ENCODE measurements at places on chromosomes 4 and X. TPM values are rescaled to one million over a fixed set of nuclear protein-coding genes. Genes with fewer than 3 reads are reported as not detected.

The TLR6 gene
- total RNA-seq: 2.5 TPM

The PPP1R2C gene
- not detected for total RNA-seq

DNA sequence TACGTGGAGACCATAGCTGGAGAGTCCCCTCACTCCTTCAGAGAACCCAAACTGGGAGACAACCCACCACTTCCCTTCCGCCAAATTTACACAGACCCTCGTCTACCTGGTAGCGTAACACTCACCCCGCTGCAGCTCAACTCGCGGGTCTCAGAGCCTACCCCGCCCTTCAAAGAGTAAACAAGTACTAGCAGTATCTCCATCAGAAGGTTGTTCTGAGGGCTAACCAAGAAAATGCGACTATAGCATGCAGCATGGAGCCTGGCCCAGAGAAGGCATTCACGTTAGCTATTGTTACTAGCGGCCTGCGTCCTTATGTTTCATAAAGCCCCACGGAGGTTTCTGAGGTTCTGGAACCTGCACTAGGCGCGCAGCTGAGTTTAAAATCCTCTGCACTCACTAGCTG is 531 bp upstream of the MANBA start:
- H3K4me1 ChIP-seq: peaks cover 19% of the 10 kb centered on the region
- no peaks in the 10 kb centered on the region for H3K36me3 ChIP-seq
- DNase-seq: no peak
- peak overlapping the region; percentile 88 for H3K4me3 ChIP-seq
- H3K27ac ChIP-seq: peak overlapping the region; percentile 62
- no peaks in the 10 kb centered on the region for H3K27me3 ChIP-seq

The SLC6A14 gene
- not detected for total RNA-seq

- no peak overlapping the region for H3K27ac ChIP-seq
- no peaks in the 10 kb centered on the region for H3K4me1 ChIP-seq
- H3K36me3 ChIP-seq: no peaks in the 10 kb centered on the region
- H3K4me3 ChIP-seq: no peak overlapping the region
- H3K27me3 ChIP-seq: peaks cover 2% of the 10 kb centered on the region
Measured at GRCh38 chr4:120202222-120202621, 135.6 kb upstream of the MAD2L1 start.

DNA sequence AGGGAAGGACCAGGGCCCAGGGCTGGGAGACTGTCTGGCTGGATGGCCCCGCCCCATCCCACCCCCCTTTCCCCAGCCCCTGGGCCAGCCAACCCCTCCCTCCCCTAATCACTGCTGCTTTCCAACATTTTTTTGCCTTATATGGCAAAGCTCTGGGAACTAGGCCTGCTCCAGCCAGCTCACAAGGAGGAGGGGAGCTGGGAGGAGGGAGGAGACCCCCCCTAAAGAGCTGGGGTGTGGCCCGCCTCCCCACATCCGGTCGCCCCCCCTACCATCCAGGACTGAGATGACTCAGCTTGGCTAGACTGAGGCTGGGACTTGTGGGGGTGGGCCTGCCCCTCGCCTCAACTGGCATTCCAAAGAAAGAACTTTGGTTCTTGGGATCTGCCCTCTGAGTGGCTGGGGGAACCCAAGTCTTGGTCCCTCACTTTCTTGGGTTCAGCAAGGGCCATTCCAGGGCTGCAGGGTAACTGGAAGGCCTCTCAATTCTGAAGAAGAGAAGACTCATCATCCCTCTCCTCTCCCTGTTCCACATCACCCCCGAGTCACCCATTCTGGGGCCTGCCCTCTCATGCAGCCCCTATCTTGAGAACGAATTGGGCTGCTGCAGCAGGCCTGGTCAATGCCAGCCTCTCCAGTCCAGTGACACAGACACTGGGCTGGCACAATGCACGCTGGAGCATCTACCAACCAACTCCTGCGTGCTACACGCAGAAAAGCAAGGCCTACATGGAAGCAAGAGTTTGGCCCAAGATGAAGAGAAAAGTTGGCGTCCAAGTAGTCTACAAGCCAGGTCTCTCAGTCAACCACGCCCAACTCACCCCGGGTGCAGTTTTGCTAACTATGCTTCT is 4.8 kb downstream of the FLNA start:
- H3K27ac ChIP-seq: peak overlapping the region; percentile 92
- peaks cover 9% of the 10 kb centered on the region for H3K36me3 ChIP-seq
- H3K27me3 ChIP-seq: no peaks in the 10 kb centered on the region
- H3K4me3 ChIP-seq: peak overlapping the region; percentile 85
- peak; percentile 93 for DNase-seq

- DNase-seq: no peak
- no peak overlapping the region for H3K4me3 ChIP-seq
- no peaks in the 10 kb centered on the region for H3K27me3 ChIP-seq
- peaks cover 13% of the 10 kb centered on the region for H3K4me1 ChIP-seq
- no peaks in the 10 kb centered on the region for H3K36me3 ChIP-seq
- no peak overlapping the region for H3K27ac ChIP-seq
Measured at GRCh38 chr4:90441770-90442169, 314.6 kb downstream of the CCSER1 start.

DNA sequence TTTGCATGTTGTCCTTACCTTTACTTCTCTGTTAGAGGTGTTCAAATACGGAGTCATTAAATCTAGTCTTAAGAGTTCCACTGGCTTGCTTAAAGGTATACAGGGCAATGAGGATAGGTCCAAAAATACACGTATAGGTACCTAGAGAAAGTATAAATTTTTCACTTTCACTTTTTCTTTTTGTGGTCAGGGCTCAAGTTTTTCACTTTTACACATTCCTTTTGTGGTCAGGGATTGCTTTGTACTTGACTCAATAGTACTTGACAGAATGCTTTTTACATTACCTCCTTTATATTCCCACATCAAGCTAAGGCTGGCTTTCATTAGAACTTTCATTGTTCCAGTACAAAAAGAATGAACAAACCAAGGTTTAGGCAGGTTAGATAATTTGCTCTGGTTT is 21.7 kb downstream of the TMEM184C start:
- no peak overlapping the region for H3K27ac ChIP-seq
- H3K4me3 ChIP-seq: no peak overlapping the region
- peaks cover 14% of the 10 kb centered on the region for H3K4me1 ChIP-seq

DNA sequence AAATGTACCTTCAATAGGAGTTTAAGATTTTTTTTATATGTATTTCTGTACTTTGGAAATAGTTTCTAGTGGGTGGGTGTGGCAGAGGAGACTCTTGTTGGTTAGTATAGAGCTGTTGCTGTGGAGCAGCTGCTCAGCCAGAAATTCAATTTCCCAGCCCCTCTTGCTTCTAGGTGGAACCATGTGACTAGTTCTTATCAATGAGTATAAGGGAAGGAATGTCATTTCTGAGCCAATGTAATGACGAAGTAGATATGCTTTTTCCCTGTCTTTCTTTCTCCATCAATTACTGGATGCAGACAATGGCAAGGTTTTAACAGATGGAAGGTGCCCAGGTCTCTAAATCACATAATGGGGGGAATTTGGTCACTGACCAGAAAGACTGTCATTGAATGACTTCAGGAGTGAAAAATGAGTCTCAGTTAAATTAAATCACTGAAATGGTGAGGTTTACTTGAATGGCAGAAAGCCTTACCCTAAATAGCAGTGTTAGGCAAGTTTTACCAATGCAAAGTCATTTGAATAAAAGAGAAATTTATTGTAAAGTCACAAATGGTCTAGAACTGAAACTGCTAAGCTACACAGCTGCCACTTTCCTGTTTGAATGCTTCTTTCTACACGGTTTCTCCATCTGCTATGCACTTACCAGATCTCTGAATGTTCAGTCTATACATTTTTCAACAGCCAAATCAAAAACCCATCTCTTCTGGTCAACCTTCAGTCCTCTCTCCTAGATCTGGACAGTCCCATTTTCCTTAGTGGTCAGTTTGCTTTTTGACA is 795.4 kb upstream of the MAGEB2 start:
- H3K4me3 ChIP-seq: no peak overlapping the region
- no peaks in the 10 kb centered on the region for H3K27me3 ChIP-seq
- H3K36me3 ChIP-seq: no peaks in the 10 kb centered on the region
- H3K27ac ChIP-seq: no peak overlapping the region
- no peaks in the 10 kb centered on the region for H3K4me1 ChIP-seq

DNA sequence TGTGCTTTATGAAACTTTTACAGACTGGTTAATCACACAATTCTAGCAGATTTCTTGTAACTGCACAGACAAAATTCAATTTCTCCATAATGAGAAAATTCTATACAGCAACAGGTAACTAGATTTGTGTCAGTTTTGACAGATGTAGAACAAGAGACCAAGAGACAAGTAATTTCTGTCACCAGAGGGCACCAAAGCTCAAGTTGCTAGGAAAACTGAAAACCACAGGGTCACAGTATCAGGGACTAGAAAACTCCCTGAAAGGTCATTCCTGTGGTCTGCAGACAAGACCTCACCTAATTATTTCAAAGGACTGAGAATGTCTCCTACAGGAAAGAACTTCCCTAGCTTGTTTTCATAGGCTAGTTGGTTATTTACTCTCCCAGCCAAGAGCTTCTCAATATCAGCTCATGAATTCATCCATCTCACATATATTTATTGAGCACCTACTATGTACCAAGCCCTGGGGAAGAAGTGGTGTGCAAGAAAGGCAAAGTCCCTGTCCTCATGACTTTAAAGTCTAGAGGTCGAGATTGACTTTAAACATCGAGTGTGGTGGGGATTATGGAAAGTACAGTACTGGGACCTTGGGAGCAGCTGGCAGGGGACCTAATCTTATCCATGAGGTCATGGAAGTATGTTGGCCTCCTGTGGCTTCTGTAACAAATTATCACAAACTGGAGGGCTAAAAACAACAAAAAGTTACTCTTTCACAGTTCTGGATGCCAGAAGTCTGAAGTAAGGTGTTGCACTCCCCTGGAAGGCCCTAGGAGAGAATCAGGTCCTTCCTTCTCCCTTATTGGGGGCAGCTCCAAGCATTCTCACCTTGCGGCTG is 47.8 kb upstream of the SETD7 start:
- H3K27me3 ChIP-seq: no peaks in the 10 kb centered on the region
- no peak overlapping the region for H3K4me3 ChIP-seq
- no peaks in the 10 kb centered on the region for H3K36me3 ChIP-seq
- DNase-seq: no peak
- peaks cover 25% of the 10 kb centered on the region for H3K4me1 ChIP-seq
